ENCODE measurements at places on chromosomes 5 and 9.

DNA sequence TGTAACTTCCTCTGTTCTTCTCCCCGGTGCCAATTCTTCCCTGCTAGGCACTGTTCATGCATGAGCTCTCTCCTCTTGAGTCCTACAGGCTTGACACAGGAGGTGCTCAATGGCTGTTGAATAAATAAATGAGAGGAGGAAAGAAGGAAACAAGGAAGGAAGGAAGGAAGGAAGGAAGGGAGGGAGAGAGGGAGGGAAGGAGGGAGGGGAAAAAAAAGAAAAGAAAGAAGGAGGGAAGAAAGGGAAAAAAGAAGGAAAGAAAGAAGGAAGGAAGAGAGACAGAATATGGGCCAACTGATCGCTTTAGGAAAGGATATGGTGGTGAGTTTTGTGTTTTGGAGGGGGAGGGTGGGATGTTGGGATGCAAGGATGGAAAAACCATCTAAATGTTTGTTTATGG lies 6.4 kb downstream of the KCNMB1 start:
- no peak for DNase-seq

- DNase-seq = no peak
Observed at GRCh38 chr9:96177005-96177718, 124.8 kb downstream of the HSD17B3 start.

DNA sequence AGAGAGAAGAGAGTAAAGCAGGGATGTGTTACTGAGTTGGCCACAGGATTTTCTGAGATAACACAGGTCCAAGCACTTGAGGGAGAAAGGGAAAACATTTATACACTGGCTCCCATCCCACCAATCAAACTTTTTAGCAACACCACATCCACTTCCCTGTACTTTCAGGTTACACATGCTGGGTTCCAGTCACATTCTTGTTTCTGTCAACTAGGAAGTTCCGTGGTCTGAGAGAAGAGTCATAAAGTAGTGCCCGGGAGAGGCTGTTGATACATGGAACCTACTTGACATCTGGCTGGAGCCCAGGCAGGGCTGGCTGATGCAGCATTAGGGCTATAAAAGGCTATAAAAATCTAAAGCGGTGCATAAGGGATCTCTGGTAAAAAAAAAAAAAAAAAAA lies 473.9 kb upstream of the COX7C start:
- no peak for DNase-seq

DNA sequence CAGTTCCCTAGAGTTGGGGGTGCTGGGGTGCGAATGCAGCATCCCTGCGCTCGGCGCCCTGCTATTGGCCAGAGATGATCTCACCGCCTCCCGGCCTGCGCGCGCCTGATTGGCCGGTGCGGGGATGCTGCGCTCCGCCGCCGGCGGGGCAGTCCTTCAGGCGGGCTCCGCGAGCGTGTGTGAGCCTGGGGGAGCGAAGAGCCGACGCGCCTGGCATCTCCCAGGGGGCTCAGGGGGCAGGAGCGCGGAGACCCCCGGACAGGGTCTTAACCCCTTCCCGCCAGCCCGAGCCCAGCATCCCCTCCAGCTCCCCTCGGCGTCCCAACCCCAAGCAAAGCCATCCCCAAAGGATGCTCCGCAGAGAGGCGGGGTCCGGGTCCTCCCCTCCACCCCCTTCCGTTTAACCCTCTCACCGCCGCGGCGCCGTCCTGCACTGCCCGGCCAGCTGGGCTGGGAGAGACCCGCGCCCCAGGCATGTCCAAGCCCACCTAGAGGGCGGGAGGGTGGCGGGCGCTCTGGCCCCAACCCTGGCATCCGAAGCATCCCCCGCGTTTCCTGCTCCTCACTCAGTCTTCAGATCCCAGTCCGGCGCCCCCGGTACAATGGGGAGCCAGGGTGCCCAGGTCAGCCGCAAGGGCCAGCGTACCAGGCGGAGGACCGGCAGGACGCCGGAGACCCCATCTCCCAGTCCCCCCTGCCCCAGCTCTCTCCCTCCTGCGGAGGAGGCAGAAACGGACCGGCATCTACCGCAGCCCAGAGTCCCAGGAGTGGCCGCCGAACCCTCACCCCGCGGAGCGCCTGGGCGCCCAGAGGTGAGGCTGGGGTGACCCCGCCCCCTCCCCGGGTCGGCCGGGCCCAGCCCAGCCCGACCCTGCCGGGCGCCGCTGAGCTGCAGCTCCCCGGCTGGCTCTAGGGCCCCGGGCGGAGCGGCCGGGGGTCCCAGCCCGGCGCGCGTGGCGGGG lies 19.3 kb upstream of the TOR2A start:
- no peak for DNase-seq

GRCh38 chr9:123365287-123365880 lies 9.4 kb downstream of the CRB2 start:
- no peak for DNase-seq

DNA sequence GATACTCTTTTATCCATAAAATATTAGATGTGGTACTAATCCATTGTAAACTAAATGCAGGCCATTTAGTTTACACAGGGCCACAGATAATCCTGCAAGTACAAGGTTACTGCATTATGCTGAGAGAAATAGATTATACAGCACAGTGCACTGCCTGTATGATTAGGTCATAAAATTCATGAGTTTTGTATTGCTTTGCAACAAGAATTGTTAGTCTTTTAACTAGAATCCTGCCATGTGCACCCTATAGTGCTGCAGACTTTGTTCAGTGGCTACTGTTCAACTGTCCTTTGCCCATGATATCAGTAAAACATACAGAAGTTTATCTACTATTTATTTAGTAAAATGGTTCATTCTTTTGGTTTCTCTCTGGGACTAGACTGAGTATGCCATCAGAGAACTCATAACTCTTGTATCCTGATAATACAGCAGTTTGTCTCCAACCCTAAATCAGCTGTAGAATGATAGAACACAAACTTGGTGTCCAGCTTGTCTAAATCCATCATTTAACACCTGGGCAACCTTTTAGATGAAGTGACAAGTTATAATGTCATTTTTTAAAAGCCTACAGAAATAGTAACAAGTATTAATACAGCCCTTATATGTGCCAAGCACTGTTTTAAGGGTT lies 291.2 kb downstream of the TMEM167A start:
- DNase-seq = no peak

GRCh38 chr9:122347348-122348287 lies 23.2 kb upstream of the PTGS1 start:
- no peak for DNase-seq

DNA sequence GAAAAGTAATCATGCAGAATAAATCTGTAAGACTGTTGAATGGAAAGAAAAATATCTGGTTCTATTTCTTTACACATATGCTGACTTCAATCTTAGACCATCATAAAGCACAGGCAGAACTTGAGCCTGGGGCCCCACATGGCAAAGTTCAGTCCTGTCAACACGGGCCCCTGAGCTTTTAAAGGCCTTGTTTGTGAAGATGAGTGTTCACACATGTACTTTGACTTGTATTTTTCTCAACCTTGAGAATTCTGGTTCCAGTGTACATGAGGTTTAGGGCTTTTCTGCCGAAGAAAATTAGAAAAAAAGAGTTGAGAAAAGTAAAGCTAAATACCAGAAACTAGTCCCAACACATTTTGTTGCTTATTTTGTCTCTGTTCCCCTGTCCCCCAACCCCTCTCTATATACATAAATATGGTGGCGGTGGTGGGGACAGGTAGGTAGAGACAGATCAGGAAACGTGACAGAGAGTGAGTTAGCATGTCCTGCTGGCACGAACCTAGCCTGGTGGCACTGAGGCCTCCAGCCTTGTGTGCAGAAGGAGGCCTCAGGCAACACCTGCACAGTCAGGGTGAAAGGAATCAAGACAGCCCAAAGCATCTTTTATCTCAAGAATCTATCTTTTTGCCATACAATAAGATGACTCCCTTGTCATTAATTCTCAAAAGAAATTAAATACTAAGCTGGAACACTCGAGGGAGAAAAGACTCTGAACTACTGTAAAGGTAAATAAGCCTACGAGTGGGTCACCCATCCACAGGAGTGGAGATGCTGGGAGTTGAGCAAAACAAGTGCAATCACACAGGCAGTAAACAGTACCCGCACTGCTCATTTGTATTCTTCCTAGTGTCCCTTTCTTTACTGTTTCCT lies 22.9 kb downstream of the LIFR start:
- DNase-seq = no peak

DNA sequence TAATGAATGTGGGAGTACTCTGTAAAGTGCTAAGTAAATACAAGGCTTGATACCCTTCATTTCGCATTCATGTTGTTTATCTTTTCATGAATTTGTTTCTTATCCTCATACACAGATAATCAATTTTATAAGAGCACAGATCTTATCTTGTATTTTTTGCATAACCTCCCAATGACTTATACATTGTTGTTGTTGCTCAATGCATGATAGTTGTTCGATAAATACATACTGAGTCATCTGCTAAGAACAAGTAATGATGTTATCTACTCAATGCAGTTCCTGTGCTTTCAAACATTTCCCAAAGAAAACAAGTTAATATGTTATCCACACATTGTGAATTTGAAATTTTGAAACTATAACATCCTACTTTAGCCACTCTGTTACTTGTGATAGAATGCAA lies 60.7 kb downstream of the TAF11L14 start:
- DNase-seq = no peak

DNA sequence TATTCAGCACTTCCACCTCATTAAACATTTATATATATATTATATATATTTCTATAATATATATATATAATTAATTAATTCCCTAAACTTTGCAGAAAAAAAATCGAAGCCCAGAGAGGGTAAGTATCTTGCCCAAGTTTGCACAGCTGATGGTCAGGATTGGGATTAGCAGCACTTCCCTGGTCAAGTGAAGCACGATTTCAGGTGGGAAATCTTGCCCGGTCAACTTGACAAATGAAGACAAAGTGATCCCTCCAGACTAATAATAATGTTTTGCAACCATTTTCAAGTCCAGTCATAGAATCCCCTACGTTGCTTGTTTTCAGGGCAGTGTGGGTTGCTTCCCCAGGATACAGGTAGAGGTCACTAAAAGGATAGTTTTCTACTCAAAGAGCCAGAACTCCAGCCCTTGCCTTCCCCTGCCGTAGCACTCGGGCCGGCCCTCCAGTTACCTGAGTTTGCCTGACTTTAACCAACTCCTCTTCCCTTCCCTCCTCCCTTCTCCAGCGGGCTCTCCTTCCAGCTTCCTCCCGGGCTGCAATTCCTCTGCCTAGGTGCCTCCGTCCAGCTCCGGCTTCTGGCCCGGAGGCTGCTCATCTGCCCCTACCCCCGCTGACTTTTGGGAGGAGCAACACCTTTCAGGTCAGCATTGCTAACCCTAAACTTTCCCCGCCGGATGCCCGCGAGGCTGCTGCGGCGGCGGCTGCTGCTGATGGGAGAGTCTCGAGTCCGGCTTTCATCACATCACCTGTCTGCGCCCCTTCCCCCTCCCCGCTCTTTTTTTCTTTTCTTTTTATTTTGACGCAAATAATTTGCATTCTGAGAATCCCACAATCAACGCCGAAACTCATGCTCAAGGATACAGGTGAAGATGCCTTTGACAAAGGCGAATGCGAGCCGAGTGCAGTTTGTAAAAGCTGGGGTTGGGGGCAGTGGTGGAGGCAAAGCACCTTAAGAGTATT lies 930 bp downstream of the PRLR start:
- DNase-seq = no peak

- DNase-seq = no peak
Observed at GRCh38 chr5:127700237-127700766, 2.9 kb upstream of the CCDC192 start.

- no peak for DNase-seq
Observed at GRCh38 chr5:148014276-148014675, 49.5 kb upstream of the SPINK5 start.

GRCh38 chr5:90437663-90438062 lies 28.1 kb upstream of the CETN3 start:
- DNase-seq = no peak

DNA sequence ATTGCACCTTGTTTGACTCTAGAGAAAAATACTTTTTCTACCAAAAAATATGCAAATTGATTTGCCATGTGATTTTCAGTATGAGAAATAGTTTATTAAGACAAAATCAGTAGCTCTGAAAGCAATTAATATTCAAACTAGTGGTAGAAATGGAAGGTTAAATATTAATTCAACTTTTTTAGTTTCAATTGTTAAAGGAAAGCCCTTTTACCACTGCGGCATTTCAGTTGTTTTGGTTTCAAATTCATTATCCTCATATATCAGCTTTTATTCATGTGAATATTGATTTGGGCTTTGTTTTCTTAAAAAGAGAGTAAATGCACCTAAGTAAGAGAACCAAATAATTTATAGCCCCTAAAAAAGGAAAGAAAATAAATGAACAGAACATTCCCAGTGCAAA lies 660.6 kb upstream of the CHD1 start:
- DNase-seq = no peak

DNA sequence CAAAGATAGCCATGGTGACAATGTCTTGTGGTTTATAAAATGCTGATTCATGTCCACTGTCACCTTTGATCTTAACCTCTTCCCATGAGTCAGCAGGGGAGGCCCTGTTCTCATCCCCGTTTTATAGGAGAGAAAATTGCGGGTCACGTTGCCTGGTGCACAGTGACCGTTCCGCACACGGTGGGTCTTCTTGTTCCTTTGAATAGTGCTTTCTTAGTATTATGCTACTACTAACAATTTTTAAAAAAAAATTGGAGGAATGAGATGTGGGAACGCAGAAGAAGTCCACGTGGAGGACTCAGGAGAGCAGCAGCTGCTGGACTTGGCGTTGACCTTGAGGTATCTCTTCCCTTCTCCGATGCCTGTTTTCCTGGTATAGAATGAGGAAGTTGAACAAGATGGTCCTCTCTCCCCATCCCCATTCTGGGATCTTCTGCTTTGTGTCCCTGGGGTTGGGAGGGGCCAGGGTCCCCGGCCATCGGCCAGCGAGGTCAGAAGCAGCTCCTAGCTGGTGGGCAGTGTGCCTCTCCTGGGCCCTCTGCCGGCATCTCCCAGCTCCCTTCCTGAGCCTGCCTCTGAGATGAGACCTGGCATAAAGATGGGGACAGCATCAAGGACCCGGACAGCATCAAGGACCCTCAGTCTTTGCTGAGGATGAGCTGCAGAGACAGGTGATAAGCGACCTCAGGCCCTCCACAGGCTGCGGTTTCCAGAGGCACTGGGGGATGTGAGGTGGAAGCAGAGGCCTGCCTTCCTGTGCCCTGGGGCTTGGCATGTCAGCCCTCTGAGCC lies 143.9 kb downstream of the C9orf50 start:
- no peak for DNase-seq

- DNase-seq = no peak
Observed at GRCh38 chr9:19976226-19976625, 187.4 kb upstream of the SLC24A2 start.

DNA sequence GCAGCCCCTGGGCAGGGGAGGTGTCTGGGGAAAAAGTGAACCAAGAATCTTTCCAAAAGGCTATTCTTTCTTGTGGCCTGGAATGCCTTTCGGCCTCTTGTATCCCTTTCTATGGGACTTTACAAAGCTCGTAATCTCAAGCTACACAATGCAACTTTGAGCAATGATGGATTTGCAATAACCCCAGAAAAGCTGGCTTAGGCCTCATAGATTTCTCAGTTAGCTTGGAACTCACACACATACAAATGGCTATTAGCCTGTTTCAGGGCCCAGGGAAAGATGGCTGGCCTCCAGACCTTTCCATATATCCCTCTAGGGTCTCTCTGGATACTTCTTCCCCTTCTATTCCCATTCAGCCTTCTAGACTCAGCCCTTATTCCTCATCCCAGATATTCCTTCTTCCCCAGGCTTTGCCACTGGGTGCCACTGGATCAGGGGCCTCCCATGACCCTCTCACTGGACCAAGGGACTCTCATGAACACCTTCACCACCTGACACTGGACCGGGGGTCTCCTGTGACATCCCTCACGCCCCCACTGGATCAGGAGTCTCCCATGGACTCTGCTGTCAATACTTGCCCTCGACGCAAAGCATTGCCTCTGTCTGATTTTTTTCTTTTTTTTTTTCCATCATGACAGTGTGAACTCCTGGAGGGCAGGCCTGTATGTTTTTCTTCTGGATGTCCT lies 59.5 kb downstream of the RAD23B start:
- no peak for DNase-seq

GRCh38 chr9:126932871-126933321 lies 18.3 kb downstream of the RALGPS1 start:
- DNase-seq = no peak

All from BJ (cell line).